ENCODE measurements at places on chromosomes 3 and 15.
A peak's percentile ranks its signal among the peaks of the same experiment; 100 is the strongest.

- DNase-seq, result no peak
Measured at GRCh38 chr3:45017821-45018220, 8.3 kb upstream of the CLEC3B start.

- no peak for DNase-seq
Measured at GRCh38 chr3:149384911-149385321, 7.5 kb upstream of the TM4SF1 start.

GRCh38 chr15:47548231-47548630 lies 169.1 kb upstream of the SEMA6D start:
- DNase-seq, result no peak

- no peak for DNase-seq
Measured at GRCh38 chr3:8451696-8452095, 49.9 kb upstream of the LMCD1 start.

DNA sequence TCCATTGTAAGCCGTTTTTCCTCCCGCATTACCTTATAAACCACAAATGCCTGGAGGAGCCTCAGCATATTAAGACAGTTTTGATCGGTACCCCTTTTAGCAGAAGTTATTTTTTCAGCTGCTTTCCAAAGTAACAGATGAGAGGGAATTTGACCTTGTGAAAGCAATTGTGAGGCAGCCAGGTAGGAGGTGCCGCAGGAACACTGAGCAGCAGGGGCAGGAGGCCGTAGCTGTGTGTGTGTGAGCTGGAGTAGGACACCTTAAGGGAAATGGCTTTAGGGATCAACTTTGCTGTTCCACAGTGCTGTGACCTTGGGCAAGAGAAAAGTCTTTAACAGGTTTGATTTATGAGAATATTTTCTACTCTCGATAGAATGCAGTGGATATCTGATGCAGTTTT lies 482.1 kb downstream of the IL5RA start:
- no peak for DNase-seq

- DNase-seq, result peak; percentile 50
Measured at GRCh38 chr3:156605686-156606605, 51.0 kb upstream of the SSR3 start.

- DNase-seq, result no peak
Measured at GRCh38 chr3:98777801-98778220, 14.7 kb downstream of the ST3GAL6 start.

DNA sequence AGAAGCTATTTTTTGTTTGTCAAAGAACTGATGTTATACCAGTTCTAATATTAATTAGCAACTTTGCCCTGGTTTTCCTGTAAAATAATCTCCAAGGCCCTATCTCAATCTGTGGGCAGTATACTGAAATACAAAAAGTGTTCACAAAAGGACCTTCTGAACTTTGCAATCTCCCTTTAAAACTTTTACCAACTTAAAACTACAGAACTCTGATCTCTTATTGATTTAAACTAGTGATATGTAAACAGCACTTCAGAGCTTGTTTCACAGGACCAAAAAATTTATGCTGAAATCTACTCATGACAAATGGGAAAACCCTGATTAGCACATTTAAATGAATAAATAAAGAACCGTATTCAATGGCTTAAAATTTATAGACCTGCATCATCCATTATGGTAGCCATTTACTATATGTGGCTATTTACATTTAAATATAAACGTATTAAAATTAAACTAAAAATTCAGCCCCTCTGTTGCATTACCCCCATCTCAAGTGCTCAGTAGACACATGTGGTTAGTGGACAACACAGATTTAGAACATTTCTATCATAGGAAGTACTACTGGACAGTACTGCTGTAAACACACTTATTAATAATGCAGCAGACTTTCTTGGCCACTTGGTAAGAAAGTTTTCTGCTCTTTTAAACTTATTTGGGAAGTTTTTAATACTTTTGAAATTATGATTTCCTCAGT lies 12.0 kb downstream of the AGTR1 start:
- DNase-seq, result no peak

GRCh38 chr3:129777806-129778205 lies 115.7 kb downstream of the TMCC1 start:
- DNase-seq, result peak; percentile 36

- DNase-seq, result no peak
Measured at GRCh38 chr15:99677540-99678134, 55.6 kb downstream of the LYSMD4 start.

DNA sequence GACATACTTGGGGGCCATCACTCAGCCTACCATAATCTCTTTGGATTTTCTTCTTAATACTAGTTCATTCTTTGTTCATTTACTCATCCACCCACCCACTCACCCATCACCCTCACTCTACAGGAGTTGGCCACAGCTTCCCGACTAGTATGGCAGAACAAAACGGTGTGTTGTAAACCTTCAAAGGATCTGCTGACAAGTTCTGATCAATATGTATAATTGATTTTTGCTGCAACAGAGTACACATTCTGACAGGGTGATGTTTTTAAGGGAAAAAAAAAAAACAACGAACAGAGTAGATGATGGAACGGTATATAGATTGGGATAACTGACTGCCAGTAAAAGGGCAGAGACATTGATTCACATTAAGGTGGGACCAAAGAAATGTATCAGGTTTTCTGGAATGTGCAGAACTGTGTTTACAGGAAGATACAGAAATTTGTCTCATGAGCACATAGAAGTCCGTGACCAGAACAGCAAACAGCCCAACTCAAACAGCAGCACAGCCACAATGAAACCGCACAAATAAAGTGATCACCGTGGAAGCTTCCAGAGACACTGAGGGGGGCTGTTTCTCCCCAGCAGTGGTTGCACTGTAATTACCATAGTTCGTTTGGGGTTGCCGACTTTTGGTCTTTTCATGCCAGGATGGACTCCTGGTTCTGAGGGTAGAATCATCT lies 931.9 kb downstream of the FHIT start:
- DNase-seq, result no peak

DNA sequence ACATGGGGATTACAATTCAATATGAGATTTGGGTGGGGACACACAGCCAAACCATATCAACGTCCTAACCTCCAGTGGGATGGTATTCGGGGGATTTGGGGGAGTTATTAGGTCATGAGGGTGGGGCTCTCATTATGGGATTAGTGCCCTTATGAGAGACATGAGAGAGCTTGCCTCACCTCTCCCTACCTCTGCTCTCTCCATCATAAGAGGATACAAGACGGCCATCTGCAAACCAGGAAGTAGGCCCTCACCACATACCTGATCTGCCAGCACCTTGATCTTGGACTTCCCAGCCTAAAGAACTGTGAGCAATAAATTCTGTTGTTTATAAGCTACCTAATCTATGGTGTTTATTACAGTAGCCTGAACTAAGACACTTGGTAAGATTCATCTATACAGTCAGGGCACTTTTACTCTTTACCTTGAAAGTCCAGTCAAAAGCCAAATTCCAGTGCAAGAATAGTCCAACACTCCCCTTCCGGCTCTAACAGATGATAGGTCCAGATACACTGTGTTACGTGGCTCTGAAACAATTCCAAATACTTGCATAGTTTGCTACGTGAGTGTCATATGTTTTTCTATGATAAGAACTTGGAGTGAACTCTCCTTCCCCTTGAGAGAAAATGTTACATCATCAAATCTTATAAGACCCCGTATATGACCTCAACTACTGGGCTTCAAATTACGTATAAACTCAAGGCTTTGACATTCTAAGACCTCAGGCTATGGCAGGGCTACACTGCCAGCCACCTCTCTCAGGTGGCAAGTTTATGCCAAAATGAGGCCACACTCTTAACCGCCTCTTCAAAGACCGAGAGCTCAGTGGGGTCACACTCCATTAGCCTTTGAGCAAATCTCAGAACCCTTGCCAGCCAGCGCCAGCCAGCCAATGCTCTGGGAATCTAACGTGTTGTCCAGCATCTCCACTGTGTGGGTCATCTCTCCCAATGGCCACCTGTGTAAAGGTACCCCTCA lies 129.9 kb downstream of the XXYLT1 start:
- no peak for DNase-seq

Measured in midbrain (tissue), 1 donor.